ENCODE measurements at places on chromosomes 2 and 18.

DNA sequence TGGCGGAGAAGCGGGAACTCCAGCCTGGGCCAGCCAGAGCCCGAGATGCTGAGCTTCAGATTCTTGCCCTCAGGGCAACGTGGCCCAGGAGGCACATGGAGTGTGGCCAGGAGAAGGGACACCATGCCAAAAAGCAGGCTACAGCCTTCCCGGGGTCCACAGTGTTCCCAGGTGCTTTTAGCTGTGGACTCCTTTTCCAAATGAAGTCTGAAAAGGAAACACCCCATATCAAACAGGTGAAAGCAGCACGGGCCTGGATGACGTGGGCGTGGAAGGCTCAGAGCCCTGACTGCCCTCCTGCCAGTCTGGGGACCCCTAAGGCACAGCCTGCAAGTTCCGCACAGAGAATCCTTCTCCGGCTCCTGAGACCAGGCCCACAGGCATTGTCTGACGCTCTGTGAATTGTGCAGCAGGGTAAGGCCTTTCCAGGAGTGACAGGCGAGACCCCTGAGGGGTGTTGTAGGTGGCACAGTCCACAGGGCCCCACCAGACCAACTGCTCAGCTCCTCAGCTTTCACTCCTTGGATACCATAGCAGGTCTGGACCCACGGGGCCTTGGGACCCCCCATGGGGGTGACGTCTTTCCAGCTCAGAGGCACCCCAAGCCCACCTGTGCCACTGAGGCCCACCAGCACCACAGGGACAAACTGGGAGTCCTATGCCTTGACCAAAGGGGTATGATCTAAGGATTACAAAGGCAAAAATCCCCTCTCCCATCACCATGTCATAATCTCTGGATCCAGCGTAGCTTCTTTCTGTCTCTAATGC, 69.6 kb upstream of the RAB6C start:
- no peak for DNase-seq

GRCh38 chr2:208224802-208225201, 30.1 kb downstream of the IDH1 start:
- DNase-seq, result no peak

DNA sequence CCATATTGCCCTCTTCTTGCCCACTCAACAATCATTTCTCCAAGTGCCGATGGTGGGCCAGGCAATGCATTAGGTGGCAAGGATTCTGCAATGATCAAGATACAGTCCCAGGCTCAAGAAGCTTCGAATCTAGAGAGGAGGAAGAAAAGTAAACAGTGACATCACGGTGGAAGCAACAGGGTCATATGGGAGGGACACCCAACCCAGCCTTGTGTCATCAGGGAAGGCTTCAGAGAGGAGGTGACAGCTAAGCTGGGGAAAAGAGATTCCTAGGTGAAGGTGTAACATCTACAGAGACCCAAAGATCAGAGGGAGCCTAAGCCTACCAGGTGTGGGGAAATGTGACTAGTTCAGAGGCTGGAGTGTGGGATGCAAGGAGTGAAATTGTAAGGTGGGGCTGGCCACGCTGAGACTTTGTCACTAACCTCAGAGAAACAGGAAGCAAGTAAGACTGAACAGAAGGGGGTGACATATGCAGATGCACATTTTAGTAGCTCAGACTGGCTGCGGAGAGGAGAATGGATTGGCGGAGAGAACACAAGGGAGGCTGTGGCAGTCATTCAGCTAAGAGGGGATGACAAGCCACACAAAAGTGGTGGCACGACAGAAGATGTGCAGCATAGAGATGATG, 104.9 kb downstream of the ANKRD44 start:
- no peak for DNase-seq

- DNase-seq, result no peak
These were observed 214.5 kb downstream of the EN1 start for GRCh38 chr2:118632921-118633320.

- no peak for DNase-seq
These were observed 74.2 kb upstream of the ID2 start for GRCh38 chr2:8607606-8608005.

- DNase-seq, result no peak
These were observed 119.6 kb downstream of the SLC8A1 start for GRCh38 chr2:40332191-40332826.

DNA sequence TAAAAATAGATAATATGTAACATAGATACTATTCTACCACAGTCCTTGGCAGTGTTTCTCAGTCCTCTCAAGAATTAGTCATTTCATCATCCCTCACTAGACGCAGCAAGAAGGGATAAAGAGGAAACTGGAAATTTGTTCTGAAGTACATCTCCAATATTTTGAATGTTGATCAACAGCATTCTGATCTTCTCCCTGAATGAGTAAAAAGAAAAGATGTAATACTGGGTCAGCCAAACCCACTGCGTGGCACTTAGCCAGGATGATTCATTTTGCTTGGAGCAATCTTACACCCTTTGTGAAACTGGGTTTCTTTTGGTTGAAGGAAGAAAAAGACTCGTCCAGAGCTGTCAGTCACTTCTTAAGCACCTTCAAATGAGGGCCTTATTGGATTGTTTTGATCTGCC, 54.1 kb downstream of the TAF1B start:
- DNase-seq, result no peak

- DNase-seq, result no peak
These were observed 358.9 kb downstream of the HRH4 start for GRCh38 chr18:24819141-24819890.

GRCh38 chr2:173959358-173959884, 5.8 kb downstream of the SP3 start:
- no peak for DNase-seq

GRCh38 chr2:60316381-60317033, 236.9 kb downstream of the BCL11A start:
- no peak for DNase-seq

Data from GM12891 (cell line).